Activated B cell treated with CpG ODN at 0.5 μM for 24 hours (primary cell): ENCODE measurements at places on chromosomes 11 and 22. TPM values are rescaled to one million over a fixed set of nuclear protein-coding genes. Genes with fewer than 3 reads are reported as not detected.

Gene CTSF
- total RNA-seq = 2.0 and 3.6 TPM in 2 replicates

Gene TIMP3
- not detected in 2 replicates for total RNA-seq

Gene SCN4B
- not detected in 2 replicates for total RNA-seq

Gene MMP8
- not detected in 2 replicates for total RNA-seq

Gene BTBD18
- not detected in 2 replicates for total RNA-seq

Gene OLFML1
- total RNA-seq = not detected in 2 replicates

Gene LMO1
- total RNA-seq = not detected in 2 replicates
